ENCODE measurements at places on chromosomes 7 and 10.

- peak; percentile 85 for DNase-seq
These were observed 21.8 kb downstream of the NET1 start for GRCh38 chr10:5434017-5434753.

DNA sequence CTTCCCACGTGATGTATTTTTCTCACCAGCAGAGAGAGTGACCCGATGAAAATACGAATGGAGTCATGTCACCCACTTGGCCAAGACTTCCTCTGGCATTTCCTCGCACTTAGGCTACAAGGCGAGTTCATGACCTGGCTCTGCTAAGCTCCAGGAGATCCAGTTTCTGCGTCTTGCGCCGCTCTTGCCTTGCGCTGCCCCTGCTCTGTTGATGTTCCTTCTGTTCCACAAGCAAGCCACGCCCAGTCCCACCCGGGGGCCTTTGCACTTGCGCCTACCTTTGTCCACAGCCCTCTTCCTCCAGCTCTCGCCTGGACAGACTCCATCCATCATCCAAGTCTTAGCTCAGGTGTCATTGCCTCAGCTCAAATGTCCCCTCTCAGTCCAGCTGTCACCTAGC is 116.3 kb upstream of the SHH start:
- DNase-seq = no peak

DNA sequence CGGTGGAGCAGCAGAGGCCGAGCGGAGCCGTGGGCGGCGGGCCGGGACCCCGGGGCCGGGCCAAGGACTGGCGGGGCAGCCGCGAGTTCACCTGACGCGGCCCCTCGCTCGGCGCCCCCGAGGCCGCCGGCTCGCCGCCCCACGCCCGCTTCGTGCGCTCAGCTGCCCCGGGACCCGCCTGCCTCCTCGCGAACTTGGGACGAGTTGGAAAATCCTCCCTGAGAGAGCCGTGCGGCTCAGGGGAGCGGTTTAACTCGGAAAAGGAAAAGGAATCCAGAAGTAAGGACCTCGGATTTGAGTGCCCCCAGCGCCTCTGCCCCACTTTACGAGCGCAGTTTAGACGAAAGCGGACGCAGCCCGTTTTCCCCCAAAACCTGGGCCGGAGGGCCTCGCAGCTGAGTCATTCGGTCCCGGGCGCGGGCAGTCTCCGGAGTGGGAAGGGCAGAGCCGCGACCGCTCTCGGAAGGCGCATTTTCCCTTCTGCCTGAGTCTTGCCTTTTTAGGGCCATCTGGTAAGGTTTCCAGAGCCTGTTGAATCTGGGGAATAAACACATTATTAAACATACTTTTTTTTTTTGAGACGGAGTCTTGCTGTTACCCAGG is 744 bp downstream of the CREM start:
- peak; percentile 68 for DNase-seq

- peak; percentile 93 for DNase-seq
These were observed 98.2 kb downstream of the PRPF18 start for GRCh38 chr10:13684806-13685482.

DNA sequence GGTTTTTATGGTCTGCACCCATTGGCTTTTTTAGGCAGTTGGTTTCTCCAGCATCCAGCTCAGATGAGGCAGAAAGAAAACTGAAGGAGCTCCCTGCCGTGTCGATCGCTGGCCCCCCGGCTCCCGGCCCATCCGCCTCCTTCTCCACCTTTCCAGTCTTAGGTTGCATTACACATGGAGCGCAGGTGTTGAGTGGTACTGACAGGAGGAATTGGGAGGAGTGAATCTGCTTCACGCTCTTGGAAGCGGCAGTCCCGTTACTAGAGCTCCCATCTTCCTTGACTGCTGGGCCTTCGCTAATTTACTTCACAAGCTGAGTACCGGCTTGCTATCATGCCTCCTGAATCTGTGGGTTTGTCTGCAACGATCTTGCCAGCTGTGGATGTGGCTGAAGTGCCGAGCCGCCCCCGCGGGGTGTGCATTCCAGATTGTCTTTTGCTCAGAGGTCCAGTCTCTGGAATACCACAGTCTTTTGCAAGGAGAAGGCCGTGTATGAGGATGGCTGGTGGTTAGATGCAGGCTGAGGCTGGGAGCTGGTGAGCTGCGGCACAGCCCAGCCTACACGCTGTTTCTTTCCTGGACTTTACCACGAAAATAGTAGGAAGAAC is 17.1 kb downstream of the IQCE start:
- peak; percentile 16 for DNase-seq

DNA sequence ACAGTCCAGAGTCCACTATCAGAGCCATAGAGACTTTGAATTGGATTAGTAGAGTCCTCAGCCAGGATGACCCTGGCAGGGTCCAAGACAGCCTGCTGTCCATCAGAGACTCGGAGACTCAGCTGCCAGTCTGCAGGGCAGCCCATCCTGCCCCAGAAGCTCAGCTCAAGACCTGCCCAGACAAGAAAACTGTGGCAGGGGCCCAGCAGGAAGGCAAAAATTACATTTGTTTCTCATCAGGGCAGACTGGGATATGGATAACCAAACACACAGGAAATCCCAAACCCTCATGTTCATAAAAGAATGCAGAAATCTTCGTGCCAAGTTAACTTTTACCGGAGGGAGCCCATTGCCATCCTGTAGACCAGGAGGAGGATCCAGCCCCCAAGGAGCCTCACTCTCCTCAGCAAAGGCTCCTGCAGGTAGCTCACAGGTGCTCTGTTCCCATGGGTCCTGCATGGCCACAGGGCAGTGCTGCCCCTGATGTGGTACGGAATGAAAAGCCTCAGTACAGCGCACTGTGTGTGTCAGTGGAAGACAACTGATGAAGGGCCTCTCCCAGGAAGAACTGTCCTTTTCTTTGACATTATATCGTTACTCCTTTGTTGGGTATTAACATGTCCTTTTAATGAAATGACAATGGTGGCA is 222.2 kb downstream of the KCNMA1 start:
- DNase-seq = peak; percentile 50

- DNase-seq = no peak
These were observed 32.6 kb downstream of the NUDT1 start for GRCh38 chr7:2274666-2275065.

DNA sequence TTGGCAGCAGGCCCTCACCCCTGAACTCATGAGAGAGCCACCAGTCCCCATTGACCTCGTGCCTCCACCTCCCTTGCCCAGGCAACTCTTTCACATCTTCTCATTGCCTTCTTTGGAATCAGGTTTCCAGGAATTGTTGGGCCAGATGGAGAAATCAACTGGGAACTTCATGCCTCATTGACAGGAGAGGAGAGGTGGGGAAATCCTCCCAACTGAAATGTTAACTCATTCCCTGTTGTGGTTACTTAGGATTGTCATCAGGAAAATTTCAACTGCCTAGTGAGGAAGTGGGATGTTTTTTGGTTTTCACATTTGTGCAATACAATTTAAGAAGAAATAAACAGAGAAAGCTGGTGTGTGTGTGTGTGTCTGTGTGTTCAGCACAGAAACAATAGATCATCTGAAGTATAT is 106.6 kb upstream of the INHBA start:
- DNase-seq = peak; percentile 84

GRCh38 chr10:29658984-29659965 is 24.5 kb upstream of the SVIL start:
- DNase-seq = peak; percentile 100

DNA sequence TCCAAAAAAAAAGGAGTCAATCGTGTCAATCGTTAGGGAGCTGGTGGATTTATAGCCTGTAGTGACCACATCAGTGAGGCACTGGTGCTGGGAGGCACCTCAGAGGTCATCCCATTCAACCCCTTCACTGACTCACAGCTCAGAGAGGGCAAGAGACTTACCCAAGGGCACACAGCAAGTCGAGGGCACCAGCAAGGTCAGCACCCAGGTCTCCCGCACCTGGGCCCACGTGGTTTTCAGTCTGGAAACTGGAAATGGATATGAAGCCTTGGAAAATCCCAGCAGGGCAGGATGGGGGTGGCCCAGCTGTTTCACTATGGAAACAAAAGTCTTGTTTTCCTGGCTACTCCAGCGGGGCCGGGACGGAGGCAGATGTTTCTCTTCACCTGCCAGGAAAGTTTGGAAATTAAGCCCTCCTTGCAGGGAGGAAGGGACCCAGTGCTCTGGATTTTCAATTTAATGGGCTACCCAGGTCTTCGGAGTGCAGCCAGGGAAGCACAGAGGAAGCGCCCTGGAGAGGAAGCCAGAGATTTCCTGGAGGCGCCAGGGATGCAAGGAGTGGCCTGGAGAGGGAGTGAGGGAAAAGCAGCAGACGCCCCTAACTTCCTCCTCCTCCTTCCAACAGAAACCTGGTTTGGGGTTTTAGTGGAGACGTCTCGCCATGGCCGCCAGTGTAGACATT is 157.2 kb upstream of the TNRC18 start:
- no peak for DNase-seq

- peak; percentile 80 for DNase-seq
These were observed 82.6 kb downstream of the DNMBP start for GRCh38 chr10:99926925-99927720.

DNA sequence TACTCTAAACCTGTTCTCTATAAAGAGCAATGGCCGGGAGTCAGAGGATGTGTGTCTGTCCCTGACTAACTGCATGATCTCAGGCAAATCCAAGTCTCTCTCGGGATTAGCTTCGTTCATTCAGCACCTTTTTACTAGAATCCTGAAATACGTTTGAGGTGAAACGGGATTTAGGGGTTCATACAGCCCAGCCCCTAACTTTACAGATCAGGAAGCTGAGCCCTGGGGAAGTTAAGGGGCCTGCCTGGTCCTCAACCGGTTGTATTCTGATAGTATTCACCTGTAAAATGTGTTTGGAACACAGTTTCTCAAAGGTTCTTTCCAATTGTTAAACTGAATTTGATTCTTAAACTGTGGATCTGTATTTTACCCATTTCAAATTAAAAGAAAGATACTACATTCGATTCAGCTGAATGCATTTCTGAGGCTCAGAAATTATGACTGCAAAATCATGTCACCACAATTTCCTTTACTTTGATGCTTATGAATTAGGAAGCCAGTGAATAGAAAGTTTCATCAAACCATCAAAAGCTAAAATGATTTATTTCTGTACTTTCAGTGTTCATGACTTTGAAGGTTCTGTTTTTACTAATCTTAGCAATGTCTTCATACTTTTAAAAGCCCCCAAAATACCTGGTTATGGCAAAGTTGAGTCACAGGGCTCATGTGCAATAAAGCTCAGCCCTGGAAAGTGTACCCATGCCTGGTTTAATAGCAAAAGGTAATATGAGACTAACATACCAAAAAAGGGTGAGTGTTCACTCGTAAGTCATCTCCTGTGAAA is 28.9 kb upstream of the EZH2 start:
- no peak for DNase-seq

DNA sequence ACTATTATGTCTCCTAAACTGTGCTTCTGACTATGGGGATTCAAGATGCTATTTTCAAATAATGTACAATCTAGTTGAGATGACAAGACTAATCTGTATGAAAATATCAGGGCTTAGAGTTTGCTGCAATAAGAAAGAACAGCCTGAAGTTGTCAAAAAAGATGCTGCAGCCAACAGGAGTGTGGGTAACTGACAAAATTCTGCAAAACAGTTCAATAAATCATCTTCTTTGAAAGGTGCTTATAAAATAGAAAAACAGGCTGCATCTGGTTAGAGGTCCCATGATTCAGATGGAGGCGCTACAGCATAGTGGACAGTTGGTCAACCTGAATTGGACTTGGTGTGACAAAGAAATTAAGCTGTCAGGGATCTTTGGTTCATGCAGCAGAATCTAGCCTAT is 511.0 kb downstream of the XPNPEP1 start:
- no peak for DNase-seq

- no peak for DNase-seq
These were observed 17.0 kb downstream of the KCP start for GRCh38 chr7:128893251-128894100.

DNA sequence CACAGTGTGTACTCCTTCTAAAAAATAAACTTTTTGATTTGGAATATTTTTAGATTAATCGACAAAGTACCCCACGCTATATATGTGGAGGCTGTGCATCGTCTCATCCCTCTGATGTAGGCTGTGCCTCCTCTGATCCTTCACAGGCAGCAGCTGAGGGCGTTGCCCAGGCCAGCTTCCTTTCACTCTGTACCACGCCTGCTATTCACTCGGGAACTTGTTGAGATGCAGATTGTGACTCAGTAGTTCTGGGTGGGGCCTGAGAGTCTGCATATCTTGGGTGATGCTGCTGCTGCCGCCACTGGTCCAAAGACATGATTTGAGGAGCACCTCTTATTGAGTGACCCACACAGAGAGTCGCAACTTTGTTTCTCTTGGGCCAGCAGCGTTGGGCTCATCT is 7.9 kb upstream of the C10orf120 start:
- DNase-seq = no peak

GRCh38 chr7:69042138-69042537 is 556.1 kb upstream of the AUTS2 start:
- no peak for DNase-seq

- DNase-seq = peak; percentile 20
These were observed 103.2 kb upstream of the WAC start for GRCh38 chr10:28429573-28430216.

DNA sequence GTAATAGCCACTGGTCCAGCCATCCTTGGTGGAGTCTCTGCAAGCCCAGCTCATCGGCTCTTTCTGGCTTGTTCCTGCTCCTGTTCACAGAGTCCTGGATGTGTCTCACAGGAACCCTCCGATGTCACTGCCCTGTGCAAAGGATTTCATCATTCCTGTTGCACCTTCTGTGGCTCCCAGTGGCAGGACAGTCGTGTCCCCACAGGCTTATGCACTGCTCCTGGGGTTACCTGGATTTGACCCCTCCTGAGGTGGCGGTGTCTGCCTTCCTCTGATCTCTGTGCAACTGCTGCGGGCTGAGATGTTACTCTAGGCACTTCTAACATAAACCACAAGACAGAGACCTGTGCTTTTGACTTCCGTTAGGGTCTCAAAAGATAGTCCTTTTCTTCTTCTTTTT is 30.6 kb downstream of the APBB1IP start:
- DNase-seq = no peak

GRCh38 chr10:102727037-102727818 is 12.8 kb downstream of the SFXN2 start:
- no peak for DNase-seq

GRCh38 chr10:7045891-7046599 is 364.8 kb downstream of the SFMBT2 start:
- no peak for DNase-seq

DNA sequence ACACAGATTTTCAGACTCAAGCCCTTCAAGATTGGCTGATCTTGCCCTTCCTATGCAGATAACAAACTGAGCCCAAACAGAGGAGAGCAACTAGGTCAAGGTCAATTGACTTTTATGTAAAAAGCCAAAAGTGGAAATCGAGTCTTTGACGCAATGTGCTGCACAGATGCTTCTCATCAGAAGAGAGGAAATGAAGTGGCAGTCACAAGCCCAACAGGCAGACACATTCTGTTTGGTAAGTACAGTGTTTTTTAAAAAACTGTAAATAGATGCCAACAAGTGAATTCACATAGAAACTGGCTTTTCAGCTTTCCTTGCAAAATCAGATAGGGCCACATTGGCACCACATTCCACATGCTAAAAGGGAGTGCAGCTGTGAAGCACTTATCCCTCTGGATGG is 606.6 kb downstream of the KCNMA1 start:
- no peak for DNase-seq

GRCh38 chr10:46077141-46077554 is 31.1 kb upstream of the MSMB start:
- DNase-seq = peak; percentile 6

All from fibroblast of skin of right quadriceps (primary cell).